ENCODE measurements at places on chromosomes 3 and 15.

DNA sequence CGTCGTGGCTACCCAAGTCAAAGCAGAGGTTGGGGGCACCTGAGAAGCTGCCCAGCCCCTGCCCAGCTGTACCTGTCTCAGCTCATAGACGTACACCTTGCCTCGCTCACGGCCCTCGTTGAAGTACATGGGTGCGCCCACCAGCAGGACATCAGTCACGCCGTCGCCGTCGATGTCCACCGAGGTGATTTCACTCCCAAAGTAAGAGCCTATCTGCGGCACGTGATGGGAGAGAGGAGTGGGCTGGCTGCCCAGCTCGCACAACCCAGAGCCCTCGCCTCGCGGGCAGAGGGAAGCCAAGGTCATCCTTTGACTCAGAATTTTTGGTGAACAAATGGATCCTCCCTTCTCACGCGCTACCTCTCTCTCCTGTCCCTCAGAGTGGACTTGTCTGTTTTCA, 54.7 kb downstream of the FEM1B start:
- DNase-seq = no peak

GRCh38 chr3:25015599-25015998, 412.5 kb upstream of the RARB start:
- no peak for DNase-seq

DNA sequence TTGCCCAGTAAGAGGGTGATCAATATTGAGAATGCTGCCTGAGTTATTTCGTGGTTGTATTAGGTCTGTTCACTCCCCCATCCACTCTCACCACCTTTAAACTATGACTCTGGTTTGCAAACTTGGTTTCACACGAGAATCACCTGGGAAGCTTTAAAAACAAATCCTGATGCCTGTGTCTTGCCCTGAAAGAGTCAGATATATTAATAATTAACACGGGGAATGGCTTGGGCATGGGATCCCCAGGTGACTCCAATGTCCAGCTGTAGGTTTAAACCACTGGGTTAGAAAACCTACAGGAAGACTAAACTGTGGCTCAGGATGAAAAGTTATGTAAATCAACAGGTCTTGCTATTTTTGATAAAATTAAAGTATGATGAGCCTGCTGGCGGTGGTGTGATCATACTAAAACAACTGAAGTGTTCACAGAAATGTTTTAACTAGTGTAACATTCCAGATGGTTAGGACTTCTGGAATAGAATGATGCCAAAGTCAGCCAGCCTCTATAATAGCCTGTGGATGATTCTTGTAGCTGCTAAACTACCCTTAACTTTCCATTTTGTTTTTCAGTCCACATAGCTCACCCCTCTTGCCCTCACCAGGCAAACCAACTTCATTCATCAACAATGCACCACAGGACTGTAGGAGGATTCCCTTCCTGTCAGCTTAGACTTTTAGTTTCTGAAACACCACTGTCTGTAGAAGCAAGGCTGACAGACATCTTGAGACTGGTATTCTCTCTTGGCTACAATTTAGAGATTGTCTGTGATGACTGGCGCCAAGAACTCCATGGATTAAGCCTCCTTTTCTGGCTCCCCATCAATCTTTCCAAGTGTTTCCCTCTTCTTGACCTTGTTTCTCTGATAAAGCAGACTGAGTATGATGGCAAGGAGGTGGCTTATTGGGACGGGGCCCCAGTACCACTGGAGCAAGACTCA, 119.1 kb upstream of the ADAMTS9 start:
- no peak for DNase-seq

GRCh38 chr3:140931801-140932200, 9.8 kb upstream of the SLC25A36 start:
- no peak for DNase-seq

GRCh38 chr3:65873028-65873427, 165.7 kb downstream of the MAGI1 start:
- DNase-seq = no peak

GRCh38 chr3:13229273-13229949, 156.2 kb upstream of the IQSEC1 start:
- DNase-seq = no peak

GRCh38 chr3:185347399-185347798, 15.5 kb upstream of the MAP3K13 start:
- no peak for DNase-seq

- no peak for DNase-seq
These were observed 84.2 kb downstream of the NEDD4 start for GRCh38 chr15:55909036-55909811.

GRCh38 chr15:75232252-75232813, 25.8 kb upstream of the GOLGA6C start:
- DNase-seq = no peak

GRCh38 chr3:194740859-194741491, 55.3 kb downstream of the FAM43A start:
- DNase-seq = no peak

GRCh38 chr3:101383656-101384055, 63.3 kb upstream of the IMPG2 start:
- no peak for DNase-seq

DNA sequence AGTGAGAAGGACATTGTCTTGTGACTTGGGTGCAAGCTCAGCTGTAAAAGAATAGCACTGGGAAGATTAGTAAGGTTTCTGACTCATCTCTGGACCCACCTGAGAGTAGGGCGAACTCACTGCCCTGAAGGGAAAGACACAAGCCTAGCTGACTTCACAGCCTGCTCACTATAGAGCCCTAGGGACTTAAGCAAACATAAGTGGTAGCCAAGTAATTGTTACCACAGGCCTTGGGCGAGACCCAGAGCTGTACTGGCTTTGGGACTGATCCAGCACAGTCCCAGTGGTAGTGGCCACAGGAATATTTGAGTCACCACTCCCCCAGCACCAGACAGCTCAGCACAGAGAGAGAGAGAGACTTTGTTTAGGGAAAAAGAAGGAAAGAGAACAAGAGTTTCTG, 429.9 kb downstream of the TBL1XR1 start:
- no peak for DNase-seq

- no peak for DNase-seq
These were observed 12.1 kb upstream of the GATA2 start for GRCh38 chr3:128504963-128505730.

- DNase-seq = no peak
These were observed 7.5 kb downstream of the RFX7 start for GRCh38 chr15:56236197-56236596.

GRCh38 chr3:57733790-57734189, 22.3 kb upstream of the SLMAP start:
- no peak for DNase-seq

GRCh38 chr3:24318677-24319287, 175.9 kb downstream of the THRB start:
- no peak for DNase-seq

DNA sequence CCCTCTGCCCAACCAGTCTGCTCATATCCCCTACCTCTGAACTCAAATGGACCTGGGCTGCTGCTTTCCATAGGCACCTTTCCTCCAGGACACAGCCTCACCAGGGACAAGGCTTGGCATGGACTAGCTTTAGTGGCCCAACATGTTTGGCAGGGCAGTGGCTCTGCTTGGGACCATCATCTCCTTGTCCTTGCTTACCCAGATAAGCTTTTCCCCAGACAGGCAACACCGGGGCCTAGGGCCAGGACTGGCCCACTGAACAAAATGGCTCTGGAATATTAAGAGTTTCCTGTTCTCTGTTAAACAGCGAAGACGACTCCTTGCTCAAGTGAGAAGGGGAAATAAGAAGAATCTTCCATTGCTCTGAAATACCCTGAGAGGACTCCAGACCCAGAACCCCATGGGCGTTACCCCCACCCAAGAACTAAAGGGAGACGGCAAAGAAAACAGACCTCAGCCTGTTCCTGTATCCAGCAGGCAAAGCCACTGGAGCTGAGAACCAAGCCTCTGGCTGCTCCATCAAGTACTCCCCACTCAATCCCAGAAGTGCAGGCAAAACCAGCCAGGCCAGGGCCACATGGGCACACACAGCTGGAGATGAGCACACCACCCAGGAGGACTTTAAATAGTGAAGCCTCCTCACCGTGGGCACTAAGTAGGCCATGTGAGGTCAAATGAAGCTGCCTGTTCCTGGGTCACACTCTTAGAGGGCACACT, 45.5 kb downstream of the CTNNB1 start:
- DNase-seq = no peak

GRCh38 chr3:166201476-166201875, 364.3 kb upstream of the BCHE start:
- no peak for DNase-seq

GRCh38 chr3:151838574-151839312, 24.8 kb downstream of the AADAC start:
- DNase-seq = peak; percentile 67

- DNase-seq = peak; percentile 30
These were observed 55.8 kb downstream of the TRIM71 start for GRCh38 chr3:32873531-32874130.

DNA sequence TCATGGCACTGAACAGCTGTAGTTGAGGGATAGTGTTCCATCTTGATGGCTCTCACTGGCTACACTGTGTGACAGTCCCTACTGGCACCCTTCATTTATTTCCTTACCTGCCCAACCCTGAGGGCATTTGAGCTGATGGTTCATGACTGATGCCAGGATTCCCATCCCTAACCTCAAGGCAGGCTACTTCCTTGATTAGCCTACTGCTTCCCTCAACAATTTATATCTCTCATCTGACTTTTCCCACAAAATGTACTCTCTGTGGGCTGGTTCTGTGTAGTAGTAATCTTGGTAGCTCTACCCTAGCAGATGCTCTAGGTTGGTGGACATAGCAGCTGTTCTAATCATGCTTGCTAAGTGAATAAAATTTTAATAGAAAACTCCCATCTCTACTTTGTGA, 106.0 kb downstream of the THRB start:
- DNase-seq = no peak

GRCh38 chr3:171835116-171835515, 8.0 kb upstream of the TMEM212 start:
- peak; percentile 83 for DNase-seq

GRCh38 chr3:187858041-187858440, 112.8 kb upstream of the BCL6 start:
- DNase-seq = no peak

GRCh38 chr15:34582461-34583371, 735 bp downstream of the GOLGA8B start:
- DNase-seq = no peak

- DNase-seq = no peak
These were observed 220.0 kb downstream of the SV2B start for GRCh38 chr15:91320101-91320500.

Data from inflammatory macrophage treated with lipopolysaccharide for 1 hour (primary cell).